Sigmoid colon (tissue), 7 donors: ENCODE measurements at places on chromosomes 16 and 17. TPM values are rescaled to one million over a fixed set of nuclear protein-coding genes. Genes with fewer than 3 reads are reported as not detected.

MRPL38 gene
- 39.3 TPM for total RNA-seq

SLC6A2 gene
- total RNA-seq, result not detected

KRTAP4-4 gene
- total RNA-seq, result not detected

GRCh38 chr17:10838682-10839081, 795 bp upstream of the PIRT start:
- H3K4me1 ChIP-seq, result no peaks in the 10 kb centered on the region
- H3K27me3 ChIP-seq, result no peaks in the 10 kb centered on the region
- H3K27ac ChIP-seq, result no peak overlapping the region
- H3K4me3 ChIP-seq, result no peak overlapping the region

TVP23C gene
- 8.2 TPM for total RNA-seq

DNA sequence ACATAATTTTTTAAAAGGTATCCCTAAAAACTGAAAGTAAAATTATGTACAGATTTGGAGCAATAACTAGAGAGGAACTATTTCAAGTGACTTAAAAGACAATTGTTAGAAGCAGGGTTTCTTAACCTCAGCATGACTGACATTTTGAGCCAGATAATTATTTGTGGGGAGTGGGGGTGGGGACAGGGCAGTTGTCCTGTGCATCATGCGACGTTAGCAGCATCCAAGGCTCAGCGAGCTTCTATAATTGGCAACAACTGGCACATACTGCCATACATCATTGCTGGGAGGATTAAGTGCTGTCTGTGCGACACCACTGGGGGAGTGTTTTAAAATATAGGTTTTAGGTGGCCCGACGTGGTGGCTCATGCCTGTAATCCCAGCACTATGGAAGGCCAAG, 27.1 kb downstream of the GABARAPL2 start:
- H3K4me3 ChIP-seq, result no peak overlapping the region
- H3K27ac ChIP-seq, result no peak overlapping the region
- peaks cover 12% of the 10 kb centered on the region for H3K36me3 ChIP-seq
- peaks cover 38% of the 10 kb centered on the region for H3K4me1 ChIP-seq
- DNase-seq, result no peak
